ENCODE measurements at places on chromosomes 5 and 9.

DNA sequence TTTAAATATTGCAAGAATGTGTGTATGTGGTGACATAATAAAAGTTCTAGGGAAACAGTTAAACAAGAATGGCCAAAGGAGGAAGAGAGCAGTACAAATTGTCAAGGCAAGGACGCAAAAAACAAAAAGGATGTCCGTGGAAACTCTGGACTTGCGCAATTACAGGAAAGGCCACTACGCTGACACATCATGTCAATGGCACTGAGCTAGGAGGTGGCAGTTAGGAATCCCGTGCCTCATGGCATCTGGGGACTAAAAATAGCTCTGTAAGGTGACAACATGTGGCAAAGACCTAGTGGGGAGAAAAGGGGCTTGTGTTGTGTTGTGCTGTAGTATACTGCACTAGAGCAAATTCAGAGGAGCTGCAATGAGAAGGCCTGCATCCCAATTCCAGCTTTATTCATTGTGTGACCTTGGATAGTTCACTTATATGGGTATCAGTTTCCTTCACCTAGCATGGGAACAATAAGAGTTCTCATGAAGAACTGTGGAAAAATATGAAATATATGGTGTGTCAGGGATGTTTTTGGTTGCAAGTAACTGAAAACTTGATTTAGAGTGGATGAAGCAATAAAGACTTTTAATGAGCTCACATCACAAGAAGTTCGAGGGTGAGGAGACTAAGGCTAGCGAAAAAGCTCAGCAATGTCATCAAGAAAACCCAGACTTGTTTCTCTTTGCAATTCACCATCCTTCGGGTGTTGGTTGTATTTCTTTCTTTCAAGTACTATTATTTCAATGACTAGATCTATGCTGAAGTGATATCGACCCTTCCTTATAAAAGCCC lies 124.1 kb upstream of the STC2 start:
- DNase-seq: no peak

DNA sequence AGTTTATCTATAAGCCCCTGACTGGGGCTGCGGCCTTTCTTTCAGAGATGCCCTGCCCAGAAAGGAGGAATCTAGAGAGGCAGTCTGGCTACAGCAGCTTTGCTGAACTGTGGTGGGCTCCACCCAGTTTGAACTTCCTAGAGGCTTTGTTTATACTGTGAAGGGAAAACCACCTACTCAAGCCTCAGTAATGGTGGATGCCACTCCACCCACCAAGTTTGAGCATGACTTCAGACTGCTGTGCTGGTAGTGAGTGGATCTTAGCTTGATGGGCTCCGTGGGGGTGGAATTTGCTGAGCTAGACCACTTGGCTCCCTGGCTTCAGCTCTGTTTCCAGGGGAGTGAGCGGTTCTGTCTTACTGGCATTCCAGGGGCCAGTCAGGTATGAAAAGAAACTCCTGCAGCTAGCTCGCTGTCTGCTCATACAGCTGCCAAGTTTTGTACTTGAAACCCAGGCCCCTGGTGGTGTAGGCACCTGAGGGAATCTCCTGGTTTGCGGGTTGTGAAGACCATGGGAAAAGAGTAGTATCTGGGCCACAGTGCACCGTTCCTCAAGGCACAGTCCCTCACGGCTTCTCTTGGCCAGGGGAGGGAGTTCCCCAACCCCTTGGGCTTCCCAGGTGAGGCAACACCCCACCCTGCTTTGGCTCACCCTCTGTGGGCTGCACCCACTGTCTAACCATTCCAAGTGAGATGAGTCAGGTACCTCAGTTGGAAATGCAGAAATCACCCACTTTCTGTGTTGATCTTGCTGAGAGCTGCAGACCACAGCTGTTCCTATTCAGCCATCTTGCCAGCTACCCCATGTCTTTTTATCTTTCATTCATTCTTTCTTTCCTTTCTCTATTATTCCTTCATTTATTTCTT lies 211.8 kb upstream of the C9orf72 start:
- peak; percentile 17 for DNase-seq

- peak; percentile 93 for DNase-seq
These were observed 88.9 kb downstream of the EBF1 start for GRCh38 chr5:159010661-159011442.

- DNase-seq: no peak
These were observed 5.5 kb upstream of the LTC4S start for GRCh38 chr5:179788193-179788854.

DNA sequence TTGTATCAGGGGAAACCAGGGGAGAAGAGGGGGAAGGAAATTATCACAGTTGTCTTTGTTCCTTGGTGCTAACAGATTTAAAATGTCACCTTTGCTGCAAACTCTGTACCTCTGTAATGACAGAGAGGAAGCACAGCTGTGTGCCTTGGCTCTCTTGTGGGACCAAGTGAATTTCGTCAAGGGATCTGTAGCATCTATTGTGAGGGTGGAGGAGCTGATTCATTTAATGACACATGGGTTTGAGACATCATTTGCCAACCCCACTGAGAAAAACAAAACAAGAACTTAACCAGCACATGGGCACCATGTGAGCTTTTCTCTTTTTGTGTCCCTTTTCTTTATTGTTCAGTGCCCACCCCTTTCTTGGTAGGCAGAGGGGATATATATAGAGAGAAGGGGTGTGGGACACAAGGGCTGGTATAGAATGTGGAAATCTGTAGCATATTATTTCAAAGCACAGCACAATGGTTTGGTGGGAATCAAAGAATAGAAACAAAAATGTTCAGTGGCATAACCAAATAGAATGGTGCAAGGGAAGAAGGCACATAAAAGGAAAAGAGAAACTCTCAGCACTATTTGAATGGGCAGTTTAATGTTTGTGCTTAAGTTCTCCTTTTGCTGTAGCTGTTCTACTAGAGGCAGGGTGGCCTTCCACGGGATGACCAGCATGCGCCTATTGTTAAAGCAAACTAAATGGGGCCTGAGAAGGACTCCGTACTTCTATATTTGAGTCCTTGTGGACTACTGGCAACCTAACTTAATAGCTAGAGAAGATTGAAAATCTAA lies 63.3 kb downstream of the LIX1 start:
- peak; percentile 17 for DNase-seq

- no peak for DNase-seq
These were observed 243.2 kb downstream of the CEMIP2 start for GRCh38 chr9:71524996-71525580.

DNA sequence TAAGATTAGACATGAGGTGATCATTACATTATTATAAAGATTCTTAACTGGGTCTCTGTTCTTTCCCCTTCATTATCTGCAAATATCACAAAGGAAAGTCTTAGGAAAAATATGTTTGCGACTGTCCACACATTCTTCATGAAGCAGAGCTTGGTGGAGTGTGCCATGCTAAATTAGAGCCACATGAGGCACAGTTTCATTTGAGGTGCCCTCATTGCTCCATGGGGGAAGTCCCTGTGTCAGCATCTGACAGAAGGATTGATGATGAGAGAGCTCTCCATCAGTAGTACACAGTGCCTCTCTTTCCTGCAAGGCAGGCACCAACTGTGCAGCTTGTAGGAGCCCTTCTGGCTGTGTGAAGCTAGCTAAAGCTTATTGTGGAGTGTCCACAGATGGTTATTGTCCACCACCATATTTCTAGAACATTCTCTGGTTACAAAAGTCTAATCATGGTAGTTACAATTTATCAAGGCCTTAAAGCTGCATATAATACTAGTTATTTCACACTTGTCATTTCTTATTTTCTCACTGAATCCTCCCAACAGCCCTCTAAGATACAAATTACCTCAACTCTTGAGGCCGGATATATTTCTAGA lies 63.9 kb downstream of the C9orf152 start:
- DNase-seq: peak; percentile 77

- peak; percentile 93 for DNase-seq
These were observed 39.8 kb upstream of the RANBP6 start for GRCh38 chr9:6055216-6055615.

DNA sequence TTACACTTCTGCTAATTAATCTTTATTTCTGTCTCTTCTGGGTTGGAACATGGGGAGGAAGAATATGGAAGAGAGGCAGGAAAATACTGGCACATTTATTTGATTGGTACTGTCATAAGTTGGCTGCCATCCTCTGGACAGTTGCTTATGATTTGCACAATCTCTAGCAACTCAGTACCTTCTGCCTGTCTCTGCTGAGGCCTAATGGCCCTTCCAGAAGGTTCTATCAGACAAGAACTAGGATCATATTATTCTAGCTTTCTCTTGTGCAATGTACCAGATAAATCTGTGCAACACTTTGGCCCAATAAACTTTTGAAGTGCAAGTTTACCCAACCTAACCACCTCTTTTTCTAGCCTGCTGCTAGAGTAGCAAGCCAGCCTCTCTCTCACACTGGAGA lies 335.0 kb downstream of the ARRDC3 start:
- no peak for DNase-seq

DNA sequence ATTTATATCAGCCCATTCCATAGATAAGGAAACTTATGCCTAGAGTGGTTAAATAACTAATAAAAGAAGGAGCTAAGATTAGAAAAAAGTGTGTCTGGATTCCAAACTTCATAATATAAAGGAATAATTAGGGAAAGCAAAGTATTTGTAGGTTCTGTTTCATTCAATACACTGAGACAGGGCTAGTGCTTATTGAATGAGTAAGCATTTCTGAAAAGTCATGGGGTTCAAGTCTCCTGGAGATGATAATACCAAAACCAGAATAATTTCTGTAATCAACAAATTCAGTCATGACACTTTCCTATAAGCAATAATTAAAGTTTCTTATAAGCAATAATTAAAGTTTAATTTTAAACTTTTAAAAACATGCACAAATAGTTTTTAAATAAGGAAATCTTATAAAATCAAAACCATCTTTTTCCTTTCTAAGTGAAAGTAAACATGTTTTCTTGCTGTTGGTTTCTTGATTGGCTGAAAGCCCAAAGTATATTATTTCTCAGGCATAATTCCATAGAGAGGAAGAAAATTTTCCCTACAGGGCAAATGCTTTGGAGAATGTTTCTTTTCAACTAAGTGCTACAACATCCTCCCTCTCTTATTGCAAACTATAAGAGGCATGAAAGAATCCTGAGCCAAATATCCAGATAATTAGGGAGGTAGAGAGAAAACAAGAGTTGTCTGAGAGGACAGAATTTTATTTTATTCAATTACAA lies 510.2 kb downstream of the PRELID2 start:
- DNase-seq: no peak

DNA sequence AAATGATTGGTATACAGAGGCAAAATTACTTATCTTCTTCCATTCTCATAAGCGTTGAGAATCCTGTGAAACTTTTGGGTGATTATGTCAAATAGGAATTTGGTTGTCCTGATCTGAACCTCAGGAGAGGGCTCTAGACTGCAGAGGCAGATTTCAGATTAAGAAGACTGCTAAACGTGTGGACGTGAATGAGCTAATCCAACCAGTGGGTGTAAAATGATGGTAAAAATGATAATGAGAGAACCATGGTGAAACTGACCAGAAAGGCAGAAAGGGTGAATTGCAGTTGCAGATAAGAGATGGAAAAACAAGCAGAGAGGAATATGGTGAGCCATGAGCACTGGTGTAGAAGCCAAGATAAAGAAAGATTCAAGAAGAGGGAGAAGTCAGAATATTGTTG lies 1200.2 kb upstream of the CDH6 start:
- no peak for DNase-seq

- no peak for DNase-seq
These were observed 87.3 kb upstream of the CCNG1 start for GRCh38 chr5:163350083-163350482.

- peak; percentile 33 for DNase-seq
These were observed 46.0 kb downstream of the TRIM32 start for GRCh38 chr9:116733010-116733641.

- DNase-seq: no peak
These were observed 91.1 kb downstream of the PRDM6 start for GRCh38 chr5:123180178-123180577.

Measured in GM12865 (cell line).